ENCODE measurements at places on chromosomes 7 and 10.

DNA sequence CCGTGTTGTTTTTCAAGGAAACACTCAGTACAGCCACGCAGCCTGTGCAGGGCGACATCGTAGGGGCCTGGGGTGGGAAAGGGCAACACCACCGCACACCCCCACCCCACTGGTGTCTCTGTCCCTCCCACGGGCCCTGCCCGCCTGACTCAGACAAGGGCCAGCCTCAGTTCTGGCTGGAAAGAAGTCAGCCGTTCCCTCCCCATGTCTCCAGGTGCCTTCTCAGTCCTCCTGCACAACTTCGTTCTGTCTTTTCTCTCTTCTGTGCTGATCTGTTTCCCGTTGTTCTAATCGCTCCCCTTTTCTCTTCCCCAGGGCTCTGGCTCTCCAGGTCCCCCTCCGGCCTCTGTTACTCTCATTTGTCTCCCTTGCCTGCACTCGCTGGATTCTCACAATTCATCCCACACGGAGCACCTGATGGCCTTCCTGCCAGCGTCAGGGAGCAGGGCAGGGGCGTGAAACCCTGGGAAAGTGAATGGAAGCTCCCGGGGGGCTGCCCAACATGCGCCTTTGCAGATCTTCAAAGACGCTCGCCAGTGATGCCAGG, 97.7 kb downstream of the WDR37 start:
- DNase-seq, result no peak

- DNase-seq, result no peak
Measured at GRCh38 chr7:13028825-13029099, 341.3 kb downstream of the ARL4A start.

- no peak for DNase-seq
Measured at GRCh38 chr10:32946108-32946507, 11.9 kb downstream of the ITGB1 start.

DNA sequence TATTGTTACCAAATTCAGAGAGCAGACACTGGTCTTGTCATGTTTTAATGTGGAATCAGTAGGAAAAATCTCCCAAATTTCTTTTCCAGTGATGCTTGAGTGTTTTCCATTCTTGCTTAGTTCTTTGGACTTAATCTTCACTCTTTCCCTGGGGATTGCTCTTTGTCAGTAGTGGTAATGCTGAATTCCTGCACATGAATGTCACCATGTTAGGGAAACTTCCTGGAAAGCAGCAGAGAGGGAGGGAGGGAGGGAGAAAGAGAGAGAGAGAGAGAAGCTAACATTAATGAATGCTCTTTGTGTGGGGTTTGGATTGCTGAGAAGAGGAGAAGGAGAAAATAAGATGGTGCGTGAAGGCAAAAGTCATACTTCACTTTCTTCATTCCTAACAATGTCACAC, 295.3 kb upstream of the COBL start:
- DNase-seq, result no peak

DNA sequence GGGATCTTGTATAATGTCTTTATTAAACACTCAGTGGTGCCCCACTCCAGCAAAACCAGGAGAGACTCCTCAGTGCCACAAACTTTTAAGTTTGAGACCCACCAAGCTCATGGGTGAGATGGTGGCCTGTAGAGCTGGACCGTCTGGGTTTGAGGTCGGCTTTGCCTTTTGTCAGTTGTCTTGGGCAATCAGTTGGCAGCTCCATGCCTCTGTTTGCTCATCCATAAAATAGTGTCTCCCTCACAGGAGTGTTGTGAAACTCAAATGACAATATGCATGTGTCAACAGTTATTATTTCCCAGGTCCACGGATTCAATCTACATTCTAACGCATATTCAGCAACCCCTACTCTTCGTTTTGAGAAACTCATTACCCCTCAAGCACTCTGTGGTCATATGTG, 367.8 kb upstream of the C7orf33 start:
- no peak for DNase-seq
